DND-41 (cell line): ENCODE measurements at places on chromosomes 5 and 9.
A peak's percentile ranks its signal among the peaks of the same experiment; 100 is the strongest.

- DNase-seq: no peak
Measured at GRCh38 chr5:138650196-138650595, 75.0 kb upstream of the HSPA9 start.

GRCh38 chr5:97548739-97549080 is 365.7 kb upstream of the RIOK2 start:
- no peak for DNase-seq

GRCh38 chr5:63131626-63132285 is 553.1 kb downstream of the LRRC70 start:
- DNase-seq: no peak

DNA sequence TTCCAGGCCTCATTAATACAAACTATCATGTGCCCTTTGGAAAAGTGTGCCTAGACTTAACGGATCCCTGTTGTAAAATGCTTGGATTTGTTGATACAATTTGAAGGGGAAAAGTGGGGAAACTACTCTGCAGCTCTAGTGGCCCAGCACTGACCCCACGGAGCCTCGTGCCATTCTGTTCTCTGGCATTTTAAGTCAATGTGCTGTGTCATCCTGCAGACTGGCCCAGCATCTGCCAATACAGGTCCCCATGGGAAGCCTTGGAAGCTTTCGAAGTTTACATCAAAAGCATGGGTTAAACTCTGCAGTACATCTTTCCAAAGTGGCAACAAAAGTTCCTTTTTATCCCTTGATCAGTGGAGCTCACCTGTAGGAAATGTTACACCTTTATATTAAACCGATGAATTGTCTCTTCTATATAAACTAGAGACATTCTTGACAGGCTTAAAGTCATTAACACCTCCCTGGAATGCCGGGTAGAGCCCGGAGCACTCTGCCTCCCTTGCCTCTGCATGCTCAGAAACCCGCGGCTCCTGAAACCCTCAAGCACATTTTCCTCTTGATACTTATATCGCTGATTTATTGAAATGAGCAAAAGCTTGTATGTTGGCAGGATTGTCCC is 596.0 kb upstream of the ADAMTS16 start:
- no peak for DNase-seq

- DNase-seq: no peak
Measured at GRCh38 chr5:42858031-42858643, 46.4 kb upstream of the SELENOP start.

- peak; percentile 45 for DNase-seq
Measured at GRCh38 chr9:91162784-91163443, 198.8 kb downstream of the AUH start.

DNA sequence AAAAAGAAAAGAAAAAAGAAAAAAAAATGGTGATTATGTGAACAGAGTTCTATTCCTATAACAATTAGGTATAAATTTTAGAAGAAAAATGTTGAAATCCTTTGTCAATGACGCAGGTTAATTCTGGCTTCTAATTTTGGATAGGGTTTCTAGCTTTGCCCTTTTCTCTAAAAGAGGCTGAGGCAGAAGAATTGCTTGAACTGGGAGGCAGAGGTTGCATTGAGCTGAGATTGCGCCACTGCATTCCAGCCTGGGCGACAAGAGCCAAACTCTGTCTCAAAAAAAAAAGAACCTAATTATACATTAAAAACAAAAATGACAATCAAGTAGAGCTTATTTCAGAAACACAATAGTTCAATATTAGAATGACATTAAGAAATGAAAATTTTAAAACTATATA is 2.9 kb downstream of the STXBP1 start:
- DNase-seq: no peak

GRCh38 chr9:19104515-19105282 is 2.0 kb upstream of the HAUS6 start:
- no peak for DNase-seq

DNA sequence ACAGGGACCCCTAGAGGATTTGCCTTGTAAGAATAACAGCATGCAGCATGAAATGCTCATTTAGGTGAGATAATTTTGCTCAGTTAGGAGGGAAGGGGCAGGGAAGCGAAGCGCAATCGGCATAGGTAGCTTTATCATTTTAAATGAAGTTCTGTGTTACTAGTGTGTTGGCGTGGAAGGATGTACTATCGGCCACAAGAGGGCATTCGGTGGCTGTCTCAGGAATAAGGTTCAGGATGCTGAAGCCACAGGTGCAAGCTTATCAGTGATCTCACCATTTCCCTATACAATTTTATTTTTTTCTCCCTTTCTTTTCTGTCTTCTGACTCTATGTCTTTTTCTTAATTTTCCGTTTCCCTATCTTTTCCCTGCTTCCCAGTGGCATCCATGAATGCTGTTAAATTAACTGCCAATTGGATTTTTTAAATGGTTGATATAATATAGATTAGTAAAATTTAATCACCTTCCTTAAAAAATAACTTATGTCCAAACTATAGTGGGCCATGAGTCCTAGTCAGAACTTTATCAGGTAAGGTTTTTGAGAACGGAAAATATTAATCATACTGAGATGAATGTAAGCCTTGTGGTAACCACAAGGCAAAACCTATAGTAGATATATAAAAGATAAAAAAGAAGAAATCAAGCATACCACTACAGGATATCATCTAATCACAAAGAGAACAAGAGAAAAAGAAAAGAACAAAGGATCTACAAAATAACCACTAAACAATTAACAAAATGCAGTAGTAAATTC is 1.2 kb upstream of the INSL6 start:
- DNase-seq: peak; percentile 70

- no peak for DNase-seq
Measured at GRCh38 chr5:149041242-149041641, 21.6 kb downstream of the SH3TC2 start.

DNA sequence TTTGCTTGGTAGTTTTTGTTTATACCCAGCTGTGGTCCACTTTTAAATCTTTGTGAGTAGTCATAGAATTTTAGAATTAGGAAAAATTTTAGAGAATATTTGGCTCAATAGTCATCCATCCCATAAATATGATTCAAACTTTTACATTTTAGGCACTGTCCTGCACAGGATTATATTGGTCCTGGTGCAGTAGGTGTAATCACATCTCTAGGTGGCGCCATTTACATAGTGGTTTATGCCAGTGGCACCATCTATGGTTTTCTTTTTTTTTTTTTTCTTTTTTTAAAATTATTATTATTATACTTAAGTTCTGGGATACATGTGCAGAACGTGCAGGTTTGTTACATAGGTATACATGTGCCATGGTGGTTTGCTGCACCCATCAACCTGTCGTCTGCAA is 260.7 kb upstream of the KCNN2 start:
- DNase-seq: no peak

DNA sequence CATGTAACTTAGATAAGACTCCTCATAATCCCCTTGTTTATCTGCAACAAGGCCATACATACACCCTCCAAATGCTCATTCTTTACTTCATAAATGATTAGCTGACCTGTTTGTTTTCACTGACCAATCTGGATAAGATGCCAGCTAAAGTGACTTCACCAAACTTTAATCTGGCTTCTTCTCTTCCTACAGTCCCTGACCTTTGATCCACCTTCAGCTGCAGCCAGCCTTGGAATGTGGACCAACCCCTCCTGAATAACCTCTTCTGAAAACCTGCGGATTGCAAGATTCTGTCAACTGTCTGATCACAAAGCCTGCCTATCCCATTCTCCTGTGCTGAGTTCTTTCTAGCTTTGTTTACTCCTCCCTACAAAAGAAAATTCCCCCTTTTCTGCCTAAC is 476.8 kb downstream of the LRRC70 start:
- no peak for DNase-seq

DNA sequence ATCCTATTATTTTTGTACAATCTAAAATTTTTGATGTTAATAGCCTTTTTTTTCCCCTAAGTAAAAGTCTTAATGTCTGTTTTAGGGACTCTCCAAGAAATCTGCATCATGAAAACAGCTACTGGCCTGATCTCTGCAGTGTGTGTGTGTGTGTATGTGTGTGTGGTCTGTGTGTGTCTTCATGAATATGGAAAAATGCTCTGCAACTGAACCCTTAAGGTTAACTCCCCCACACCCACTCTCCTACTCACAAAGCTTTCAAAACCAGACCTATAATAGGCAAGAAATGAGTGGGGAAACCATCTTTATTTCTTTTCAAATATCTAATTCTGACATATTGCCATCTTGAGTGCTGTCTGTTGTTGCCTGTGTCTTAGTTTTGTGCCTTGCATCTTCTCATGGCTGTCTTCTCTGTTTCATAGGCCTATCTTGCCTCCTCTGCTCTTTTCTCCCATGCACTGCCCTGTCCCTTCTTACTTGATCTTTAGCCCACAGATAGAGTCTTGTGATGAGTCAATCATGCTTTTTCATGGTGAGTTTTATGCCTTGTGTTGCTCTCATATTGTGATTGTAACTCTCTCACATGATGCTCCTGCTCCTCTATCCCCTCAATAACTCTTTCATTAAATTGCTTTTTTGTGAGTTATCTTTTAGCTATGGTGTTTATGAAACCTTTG is 68.3 kb downstream of the CHSY3 start:
- DNase-seq: no peak
